ENCODE measurements at places on chromosomes 4 and X.

DNA sequence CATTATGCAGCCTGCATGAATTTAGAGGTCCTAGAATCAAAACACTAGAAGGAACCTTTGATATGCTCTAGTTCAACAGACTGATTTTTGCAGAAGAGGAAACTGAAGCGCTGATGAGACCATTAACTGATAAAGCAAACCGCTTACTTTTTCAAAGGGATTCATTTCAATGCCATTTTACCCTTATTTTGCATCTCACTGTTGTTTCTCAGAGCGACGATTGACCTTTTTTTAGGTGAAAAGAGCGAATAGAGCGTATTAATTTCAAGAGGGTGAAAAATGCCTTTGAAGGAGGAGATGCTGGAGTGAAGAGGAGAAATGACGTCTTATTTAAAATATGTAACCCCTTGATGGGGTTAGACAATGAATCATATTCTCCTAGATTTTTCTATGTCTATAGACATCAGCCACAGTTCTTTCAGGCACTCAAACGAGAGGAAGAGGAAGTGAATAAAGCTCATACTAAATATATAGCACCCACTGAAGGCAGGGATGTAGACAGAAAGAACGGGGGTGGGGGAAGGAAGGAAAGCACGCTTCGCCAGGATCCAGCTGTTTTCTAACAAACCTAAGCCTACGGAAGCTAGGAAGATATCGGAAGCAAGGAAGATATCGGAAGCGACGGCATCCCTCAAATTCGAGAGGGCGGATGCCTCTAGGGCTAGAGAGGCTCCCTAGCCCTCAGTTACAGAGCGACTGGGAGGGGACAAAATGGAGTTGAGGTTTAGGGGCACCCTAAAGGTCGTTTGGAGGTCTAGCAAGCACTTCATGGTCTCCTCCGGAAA is 848 bp downstream of the ACSL4 start:
- no peak for DNase-seq

DNA sequence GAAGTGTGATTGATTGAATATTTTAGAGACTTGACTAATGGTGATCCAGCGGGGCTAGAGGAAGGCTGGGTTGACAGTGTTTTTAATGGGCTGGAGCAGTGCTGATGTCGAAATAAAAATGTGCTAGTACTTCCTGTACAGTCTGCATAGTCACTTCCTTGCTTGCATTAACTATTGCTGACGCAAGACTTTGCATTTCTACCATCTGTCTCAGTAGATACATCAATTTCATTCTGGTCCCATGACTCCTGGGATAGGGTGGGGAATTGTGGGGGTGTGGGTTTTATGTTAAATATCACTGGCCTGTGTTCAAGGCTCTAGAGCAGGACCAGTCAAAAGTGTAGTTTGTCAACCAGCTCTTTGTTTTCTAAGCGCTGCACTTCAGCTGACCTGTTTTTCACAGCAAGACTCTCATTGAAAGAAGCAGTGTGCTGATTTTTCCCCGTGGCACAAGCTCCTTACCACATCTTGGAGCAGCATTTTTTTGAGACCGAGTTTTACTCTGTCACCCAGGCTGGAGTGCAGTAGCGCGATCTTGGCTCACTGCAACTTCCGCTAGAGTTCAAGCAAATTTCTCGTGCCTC is 35.2 kb upstream of the PHEX start:
- no peak for DNase-seq

DNA sequence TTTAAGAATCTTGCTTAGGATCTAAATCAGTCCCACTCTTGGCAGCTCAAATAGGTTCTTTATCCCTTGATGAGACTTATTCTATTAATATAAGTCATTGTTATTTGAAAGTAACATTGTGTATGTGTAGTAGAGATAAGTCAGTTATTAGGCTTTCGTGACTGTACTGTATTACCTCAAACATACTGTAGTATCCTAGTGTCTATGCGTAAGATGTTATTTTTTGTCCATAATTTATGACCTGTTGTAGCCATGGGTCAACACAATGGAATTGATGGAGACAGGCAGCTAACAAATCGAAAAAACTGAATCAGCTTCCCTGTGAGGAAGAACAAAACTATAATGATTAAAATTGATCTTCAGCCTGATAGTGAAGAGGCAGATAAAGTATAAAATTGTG is 41.8 kb downstream of the CLCN3 start:
- no peak for DNase-seq

- DNase-seq, result no peak
Observed at GRCh38 chrX:72358313-72358712, 52.6 kb upstream of the CITED1 start.

DNA sequence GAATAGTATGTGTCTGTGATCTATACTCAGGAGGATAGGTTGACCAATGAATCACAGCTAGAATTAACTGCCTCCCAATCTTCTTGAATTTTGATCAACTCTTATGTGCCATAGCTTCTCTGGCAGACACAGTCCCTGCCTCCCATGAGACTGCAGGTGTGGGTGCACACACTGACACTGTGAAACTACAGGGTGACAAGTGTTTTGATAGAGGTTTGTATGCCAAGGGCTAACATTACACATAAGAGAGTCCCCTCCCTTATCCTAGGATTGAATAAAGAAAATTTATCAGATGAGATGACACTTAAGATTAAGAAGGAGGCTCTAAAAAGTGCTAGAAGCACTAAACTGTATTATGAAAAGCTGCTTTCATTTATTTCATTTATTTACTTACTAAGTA is 218.4 kb upstream of the BMP3 start:
- DNase-seq, result no peak

DNA sequence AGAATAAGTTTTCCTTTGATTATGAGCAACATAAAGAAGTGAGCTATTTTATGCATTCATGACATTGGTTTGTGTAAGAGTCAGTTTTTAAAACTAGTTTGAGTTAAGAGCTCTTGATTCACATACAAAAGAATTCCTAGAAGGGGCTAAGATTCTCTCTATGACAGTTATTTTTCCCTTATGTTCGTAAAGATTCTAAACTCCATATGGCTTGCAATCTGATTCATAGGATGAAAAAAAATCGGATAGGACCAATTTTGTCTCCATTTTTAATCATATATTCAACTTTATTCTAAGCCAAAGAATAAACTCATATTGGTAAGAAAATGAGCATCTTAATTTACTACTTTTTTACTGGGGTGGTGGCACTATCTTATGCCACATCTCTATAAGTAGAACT is 79.4 kb downstream of the NAP1L3 start:
- no peak for DNase-seq

DNA sequence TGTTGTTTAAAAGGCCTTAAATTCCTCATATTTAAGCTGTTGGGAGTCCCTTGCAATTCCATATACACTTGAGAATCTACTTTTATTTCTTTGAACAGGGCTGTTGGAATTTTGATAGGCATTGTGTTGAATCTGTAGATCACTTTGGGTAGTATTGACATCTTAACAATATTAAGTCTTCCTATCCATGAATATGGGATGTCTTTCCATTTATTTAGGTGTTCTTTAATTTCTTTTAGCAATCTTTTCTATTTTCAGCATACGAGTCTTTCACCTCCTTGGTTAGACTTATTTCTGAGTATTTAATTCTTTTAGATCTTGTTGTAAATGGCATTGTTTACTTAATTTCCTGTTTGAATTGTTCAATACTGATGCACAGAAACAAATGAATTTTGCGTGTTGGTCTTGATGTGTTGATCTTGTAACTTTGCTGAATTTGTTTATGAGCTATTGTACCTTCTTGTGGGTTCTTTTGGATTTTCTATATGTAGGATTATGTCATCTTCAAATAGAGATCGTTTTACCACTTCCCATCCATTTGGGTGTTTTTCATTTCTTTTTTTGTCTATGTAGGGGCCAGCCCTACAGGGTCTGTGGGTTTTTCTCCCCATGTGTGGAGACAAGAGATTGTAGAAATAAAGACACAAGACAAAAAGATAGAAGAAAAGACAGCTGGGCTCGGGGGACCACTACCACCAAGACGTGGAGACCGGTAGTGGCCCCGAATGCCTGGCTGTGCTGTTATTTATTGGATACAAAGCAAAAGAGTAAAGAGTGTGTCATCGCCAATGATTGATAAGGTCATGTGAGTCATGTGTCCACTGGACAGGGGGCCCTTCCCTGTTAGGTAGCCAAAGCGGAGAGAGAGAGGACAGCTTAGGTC is 18.2 kb upstream of the CTBP1 start:
- no peak for DNase-seq

- no peak for DNase-seq
Observed at GRCh38 chrX:20212486-20213089, 54.1 kb downstream of the RPS6KA3 start.

Measured in NCI-H2081 treated with DMSO at 0.1 percent for 48 hours (cell line).